LNCaP clone FGC (cell line): ENCODE measurements at places on chromosomes 7 and 10.
A peak's percentile ranks its signal among the peaks of the same experiment; 100 is the strongest.

DNA sequence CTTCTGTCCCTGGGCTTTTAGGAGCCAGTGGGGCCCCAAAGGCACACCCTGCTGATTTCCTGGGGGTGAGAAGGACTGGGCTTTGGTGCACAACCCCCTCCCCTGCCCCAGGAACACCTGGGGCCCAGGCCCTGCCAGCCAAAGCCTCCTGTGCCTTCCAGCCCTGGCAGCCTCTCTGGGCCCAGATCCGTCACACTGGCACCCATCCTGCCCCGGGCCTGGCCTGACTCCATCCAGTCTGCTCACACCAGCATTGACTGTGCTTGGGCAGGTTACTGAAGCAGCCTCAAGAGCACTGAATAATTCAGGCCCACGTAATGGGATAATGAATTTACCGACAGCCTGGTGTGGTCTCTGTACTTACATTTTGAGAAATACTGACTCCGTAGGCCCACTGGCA, 12.0 kb upstream of the COMTD1 start:
- DNase-seq, result no peak

DNA sequence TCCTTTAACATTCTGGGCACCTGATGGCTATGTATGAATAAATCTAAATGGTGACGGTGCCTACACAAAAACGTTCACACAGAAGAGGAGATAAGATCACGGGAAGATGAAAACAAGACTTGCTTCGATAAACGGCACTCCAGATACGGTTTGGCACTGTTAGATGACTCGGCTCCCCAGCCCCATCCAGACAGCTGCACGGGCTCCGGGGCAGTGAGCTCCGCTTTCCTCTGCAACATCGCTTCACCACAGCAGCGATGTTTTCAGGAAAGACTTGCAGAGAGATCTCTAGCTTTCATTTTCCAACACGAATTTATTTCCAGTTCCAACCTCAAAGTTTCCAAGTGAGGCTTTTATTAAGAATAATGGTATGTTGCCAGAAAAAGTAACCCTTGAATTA, 132.1 kb downstream of the KLF6 start:
- no peak for DNase-seq

DNA sequence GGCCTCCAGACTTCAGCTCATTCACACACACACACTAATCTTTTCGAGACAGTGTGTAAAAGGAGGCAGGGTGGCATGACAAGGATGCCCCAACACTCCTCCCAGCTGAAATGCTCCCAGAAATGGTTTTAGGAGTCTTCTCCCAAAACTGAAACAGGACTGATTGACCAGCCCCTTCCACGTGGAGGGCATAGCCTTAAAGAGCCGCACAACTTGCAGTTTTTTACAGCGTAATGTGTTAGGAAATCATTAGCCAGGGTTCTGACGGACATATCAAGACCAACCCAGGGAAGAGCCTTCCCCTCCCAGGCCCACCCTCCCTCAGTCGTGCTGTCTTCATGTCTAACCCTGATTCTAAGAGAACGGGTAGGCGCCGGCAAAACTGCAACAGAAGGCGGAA, 224.6 kb downstream of the TNS3 start:
- DNase-seq, result no peak

- no peak for DNase-seq
Measured at GRCh38 chr7:113431406-113431805, 313.1 kb upstream of the SMIM30 start.

DNA sequence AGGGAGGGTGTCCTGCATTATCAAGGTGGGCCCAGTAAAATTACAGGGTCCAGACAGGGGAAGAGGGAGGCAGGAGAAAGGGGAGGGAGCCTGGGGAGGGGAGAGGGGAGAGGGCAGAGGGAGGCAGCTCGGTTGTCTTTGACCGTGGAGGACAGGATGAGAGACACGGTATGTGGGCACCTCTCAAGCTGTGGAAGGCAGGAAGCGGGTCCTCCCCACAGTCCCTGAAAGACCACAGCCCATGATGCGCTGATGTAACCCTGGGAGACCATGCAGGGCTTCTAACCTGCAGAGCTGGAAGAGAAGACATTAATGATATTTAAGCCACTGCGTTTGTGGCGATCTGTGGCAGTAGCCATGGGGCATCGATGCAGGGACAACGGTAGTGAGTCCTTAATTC, 27.2 kb upstream of the MNX1 start:
- DNase-seq, result no peak

DNA sequence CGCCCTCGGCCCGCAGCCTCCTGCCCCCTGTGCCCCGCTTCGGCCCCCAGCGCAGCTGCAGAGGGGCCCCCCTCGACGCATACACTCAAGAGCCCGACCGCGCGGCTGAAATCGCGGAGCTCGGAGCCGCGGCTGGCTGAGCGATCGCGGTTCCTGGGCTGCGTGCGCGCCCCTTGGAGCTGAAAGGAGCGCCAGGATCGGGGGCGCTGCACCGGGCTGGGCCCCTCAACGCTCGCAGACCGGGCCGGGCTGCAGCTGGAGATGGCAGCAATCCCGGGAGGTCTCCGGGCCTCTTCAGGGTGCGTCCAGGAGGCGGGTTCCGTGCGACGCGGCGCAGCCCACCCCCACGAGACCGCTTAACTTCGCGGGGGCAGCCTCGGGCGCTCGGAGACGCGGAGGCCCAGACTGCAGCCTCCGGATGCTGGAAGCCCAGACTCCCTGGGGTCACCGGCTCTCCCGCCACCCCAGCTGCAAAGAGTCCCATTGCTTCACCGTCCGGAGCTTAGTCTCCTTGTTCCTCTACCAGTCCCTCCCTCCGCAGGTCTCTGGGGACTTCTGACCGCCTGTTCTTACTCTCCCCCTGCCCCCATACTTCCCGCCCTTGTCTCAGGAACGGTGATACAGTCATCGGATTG, 73.0 kb upstream of the LRRC4 start:
- DNase-seq, result no peak

- DNase-seq, result no peak
Measured at GRCh38 chr7:84251277-84251781, 56.7 kb upstream of the SEMA3A start.

GRCh38 chr10:25696013-25696708, 237.9 kb upstream of the MYO3A start:
- no peak for DNase-seq

- peak; percentile 14 for DNase-seq
Measured at GRCh38 chr7:38034062-38034908, 113.8 kb downstream of the EPDR1 start.

- DNase-seq, result no peak
Measured at GRCh38 chr10:31187182-31187581, 131.8 kb upstream of the ZEB1 start.

- DNase-seq, result no peak
Measured at GRCh38 chr10:60777696-60778213, 523 bp upstream of the CDK1 start.
